ENCODE measurements at places on chromosomes 12 and 14. TPM values are rescaled to one million over a fixed set of nuclear protein-coding genes. Genes with fewer than 3 reads are reported as not detected.

- H3K36me3 ChIP-seq = no peaks in the 10 kb centered on the region
- H3K4me3 ChIP-seq = no peak overlapping the region
- DNase-seq = no peak
- no peaks in the 10 kb centered on the region for H3K27me3 ChIP-seq
Observed at GRCh38 chr14:35240231-35240630, 52.0 kb upstream of the PSMA6 start.

Gene RNASE3
- not detected for total RNA-seq

GRCh38 chr12:3311491-3312103 lies 179.4 kb upstream of the PRMT8 start:
- no peak overlapping the region for H3K4me3 ChIP-seq
- no peak for DNase-seq
- no peak overlapping the region for H3K27ac ChIP-seq

Gene VSIG10
- 10.5 TPM for total RNA-seq

DNA sequence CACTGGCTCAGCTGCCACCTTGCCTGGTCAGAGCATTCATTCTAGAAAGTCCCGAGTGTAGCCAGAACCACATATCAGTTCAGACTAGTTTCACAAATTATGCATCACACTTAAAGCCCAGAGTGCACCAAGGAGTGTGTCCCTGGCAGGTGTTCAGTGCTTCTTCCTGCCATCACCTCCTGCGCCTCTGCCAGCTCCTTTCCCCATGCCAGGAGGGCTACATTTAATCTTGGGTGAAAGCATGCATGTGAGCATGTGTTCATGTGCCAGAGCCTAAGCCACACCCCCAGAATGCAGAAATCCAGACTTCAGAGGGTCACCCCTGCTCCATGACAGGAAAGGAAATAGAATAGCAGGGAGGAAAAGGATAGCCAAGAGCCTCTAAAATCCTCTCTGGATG lies 381.6 kb downstream of the DPF3 start:
- no peak overlapping the region for H3K27ac ChIP-seq
- no peaks in the 10 kb centered on the region for H3K27me3 ChIP-seq
- no peak for DNase-seq

Gene SYT1
- 1.8 TPM for total RNA-seq

- no peak overlapping the region for H3K27ac ChIP-seq
- no peak overlapping the region for H3K4me3 ChIP-seq
Observed at GRCh38 chr14:65192686-65193085, 90.4 kb upstream of the MAX start.

GRCh38 chr12:125206711-125207110 lies 141.5 kb downstream of the AACS start:
- no peak overlapping the region for H3K4me3 ChIP-seq
- H3K27me3 ChIP-seq = no peaks in the 10 kb centered on the region
- peak; percentile 37 for DNase-seq
- no peak overlapping the region for H3K27ac ChIP-seq

DNA sequence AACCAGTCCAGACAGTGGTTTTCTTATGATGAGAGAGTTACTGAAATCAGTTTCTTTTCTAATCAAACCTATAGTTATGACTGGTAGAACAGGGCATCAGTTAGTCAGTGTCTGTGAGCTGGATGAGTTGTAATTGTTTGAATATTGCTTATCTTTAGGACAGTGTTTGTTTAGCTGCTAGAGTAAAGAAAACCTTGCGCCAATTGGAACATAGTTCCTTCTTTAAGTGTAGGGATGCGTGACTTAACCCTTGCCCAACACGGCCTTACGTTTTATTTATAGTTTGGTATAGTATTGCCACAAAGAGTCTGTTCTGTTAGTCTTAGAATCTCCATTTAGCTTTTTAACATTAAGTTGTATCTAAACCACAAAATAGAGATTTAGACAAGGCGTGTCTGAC lies 572.6 kb downstream of the SLC16A7 start:
- H3K4me1 ChIP-seq = no peaks in the 10 kb centered on the region
- no peaks in the 10 kb centered on the region for H3K36me3 ChIP-seq
- DNase-seq = no peak

DNA sequence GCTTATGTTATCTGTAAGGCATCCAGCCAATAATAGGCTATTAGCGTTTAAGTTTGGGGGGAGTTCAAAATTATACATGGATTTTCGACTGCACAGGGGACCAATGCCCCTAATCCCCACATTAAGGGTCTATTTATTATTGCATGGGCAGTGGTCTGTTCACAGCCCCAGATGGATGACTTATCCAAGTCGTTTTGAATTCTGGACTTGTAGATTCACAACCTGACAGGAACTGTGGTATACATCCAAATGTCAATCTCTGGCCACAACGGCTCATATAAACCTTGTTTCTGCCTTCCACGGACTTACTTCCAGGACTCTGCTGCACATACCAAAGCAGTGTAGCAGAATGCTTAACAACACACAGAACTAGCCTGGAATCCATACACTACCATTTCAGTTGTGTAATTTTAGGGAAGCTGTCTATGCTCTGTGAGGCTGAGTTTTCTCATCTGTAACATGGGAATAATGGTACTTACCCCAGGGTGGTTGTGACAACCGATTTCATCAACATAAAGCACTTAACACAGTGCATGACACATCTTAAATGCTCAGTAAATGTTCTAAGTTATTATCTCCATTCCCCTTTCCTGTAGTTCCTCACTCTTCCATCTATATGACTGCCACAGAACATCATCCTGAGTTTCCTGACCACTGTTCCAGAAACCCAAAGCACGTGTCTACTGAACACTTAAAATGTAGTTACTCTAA lies 3.7 kb downstream of the DDX24 start:
- DNase-seq = no peak
- no peaks in the 10 kb centered on the region for H3K36me3 ChIP-seq
- H3K27ac ChIP-seq = no peak overlapping the region
- peak overlapping the region; percentile 97 for H3K4me3 ChIP-seq

GRCh38 chr12:39227218-39227617 lies 215.7 kb downstream of the KIF21A start:
- no peak for DNase-seq
- no peaks in the 10 kb centered on the region for H3K4me1 ChIP-seq
- no peak overlapping the region for H3K27ac ChIP-seq
- H3K27me3 ChIP-seq = no peaks in the 10 kb centered on the region
- H3K36me3 ChIP-seq = no peaks in the 10 kb centered on the region
- no peak overlapping the region for H3K4me3 ChIP-seq

DNA sequence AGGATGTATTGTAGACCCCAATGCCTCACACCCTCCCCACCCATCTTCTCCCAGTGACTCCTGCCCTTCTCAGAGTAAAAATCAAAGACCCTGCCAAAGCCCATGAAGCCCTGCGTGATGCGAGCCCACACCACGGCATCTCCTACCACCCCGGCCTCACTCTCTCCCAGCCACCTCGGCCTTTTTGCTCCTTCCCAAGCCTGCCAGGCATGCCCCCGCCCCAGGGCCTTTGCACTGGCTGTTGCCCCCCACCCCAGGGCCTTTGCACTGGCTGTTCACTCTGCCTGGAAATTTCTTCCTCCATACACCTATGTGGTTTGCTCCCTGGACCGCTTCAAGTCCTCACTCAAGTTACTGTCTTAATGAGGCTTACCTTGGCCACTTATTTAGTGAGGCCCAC lies 5.0 kb upstream of the CHGA start:
- no peaks in the 10 kb centered on the region for H3K36me3 ChIP-seq
- DNase-seq = no peak
- no peak overlapping the region for H3K4me3 ChIP-seq
- H3K27ac ChIP-seq = no peak overlapping the region
- no peaks in the 10 kb centered on the region for H3K4me1 ChIP-seq

Data from aorta (tissue), 5 donors.